ENCODE measurements at places on chromosomes 5 and 9. TPM values are rescaled to one million over a fixed set of nuclear protein-coding genes. Genes with fewer than 3 reads are reported as not detected.

GRCh38 chr5:81708889-81709288 lies 42.0 kb downstream of the SSBP2 start:
- DNase-seq, result no peak

DNA sequence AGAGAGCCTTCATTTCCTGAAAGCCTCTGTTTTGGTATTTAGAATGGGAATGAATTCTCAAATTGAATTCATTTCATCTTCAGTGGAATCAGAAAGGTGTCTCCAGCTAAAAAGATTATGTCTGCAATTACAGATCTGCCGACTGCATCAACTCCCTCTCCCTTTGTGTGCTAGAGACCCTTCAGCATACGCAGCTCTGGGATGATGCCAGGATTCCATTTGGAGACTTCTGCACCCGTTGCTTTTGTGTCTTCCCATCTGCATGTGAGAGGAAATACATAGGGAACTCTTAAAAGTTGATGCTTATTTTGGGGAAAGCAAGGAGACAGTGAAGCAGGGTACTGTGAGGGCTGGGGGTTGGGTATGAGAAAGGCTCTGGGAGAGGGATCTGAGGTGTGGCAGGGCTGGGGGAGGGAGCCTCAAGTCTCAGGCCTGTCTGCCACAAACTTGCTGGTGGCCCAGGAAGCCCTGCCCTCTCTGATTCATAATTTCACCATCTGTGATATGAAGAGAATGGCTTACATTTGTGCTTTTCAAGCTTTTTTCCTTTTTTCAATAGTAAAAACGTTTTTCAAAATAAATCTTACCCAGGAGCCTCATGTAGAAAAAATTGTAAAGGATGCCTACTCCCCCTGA lies 89.7 kb upstream of the SAP30L start:
- no peak for DNase-seq

DNA sequence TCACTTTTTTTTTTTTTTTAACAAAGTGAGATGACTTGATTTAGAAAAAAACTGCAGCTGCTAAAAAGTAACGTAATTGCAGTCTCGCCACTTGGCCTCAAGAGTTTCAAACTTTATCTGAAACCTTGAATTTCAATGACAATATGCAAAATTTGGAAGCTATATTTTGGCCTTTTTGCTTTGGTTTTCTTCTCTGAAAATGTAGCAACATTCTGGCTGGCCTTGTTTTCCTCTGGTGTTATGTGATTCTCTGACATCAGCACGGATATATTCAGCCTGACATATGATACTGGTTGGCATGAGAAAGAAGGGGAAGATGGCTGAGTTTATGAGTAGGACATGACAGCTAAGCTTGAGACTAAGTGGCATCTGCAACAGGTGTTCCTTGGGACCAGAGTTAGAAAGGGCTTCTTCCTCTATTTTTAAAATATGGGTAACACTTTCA lies 136.5 kb downstream of the MEF2C start:
- no peak for DNase-seq

- DNase-seq, result no peak
Observed at GRCh38 chr9:14533867-14534640, 159.2 kb downstream of the ZDHHC21 start.

- DNase-seq, result no peak
Observed at GRCh38 chr9:31490551-31491106, 893.8 kb upstream of the ACO1 start.

GRCh38 chr5:91000743-91001142 lies 382.4 kb downstream of the ARRDC3 start:
- DNase-seq, result no peak

DNA sequence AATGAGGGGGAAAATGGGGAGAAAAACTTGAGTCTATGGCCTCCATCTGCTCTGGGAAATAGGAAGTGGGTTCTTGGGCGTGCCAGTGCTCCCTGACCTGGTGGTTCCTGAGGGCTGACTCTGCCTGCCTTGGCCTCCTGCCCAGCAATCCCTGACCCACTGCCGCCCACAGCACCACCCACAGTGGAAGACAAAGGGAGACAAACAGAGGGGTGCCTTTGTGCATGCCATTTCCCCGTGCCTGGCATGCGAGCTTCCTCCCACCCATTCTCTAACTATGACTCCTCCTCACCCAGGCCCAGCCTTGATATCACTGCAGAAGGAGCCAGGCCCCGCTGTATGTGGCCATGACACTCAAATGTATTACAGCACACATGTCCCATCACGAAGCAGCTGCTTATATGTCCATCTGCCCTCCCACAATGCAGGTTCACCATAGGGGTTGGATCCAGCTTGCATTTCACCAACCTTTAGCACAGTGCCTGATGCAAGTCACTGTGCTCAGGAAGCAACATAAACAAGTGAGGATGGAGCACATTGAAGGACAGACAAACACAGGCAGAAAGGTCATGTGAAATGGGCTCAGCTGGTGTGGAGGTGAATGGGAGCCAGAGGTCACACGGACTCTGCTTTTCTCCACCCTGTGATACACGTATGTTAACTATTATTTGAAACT lies 84.4 kb downstream of the ADRB2 start:
- no peak for DNase-seq

GRCh38 chr5:27963050-27963783 lies 924.8 kb upstream of the CDH9 start:
- no peak for DNase-seq

GRCh38 chr5:149761461-149761860 lies 31.4 kb downstream of the PPARGC1B start:
- DNase-seq, result no peak

- no peak for DNase-seq
Observed at GRCh38 chr5:94670726-94671125, 52.3 kb downstream of the SLF1 start.

DNA sequence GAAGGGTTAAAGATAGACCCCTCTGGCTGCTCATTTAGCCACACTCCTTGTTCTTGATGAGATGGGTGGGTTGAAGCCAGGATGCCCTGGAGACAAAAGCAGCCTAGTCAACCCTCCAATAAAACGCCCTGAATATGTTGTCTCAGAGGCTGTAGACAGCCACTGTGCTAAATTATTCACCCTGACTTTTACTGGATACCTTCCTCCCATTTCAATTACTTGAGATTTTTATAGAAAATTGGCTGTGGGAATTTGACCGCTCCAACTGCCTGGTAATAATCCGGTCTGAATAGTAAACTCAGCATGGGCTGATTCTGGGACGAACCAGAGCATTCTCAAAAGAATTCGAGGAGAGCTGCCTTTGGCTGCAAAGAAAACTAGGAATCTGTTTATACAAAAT lies 104.2 kb downstream of the SNX18 start:
- DNase-seq, result no peak

PCDHGC5 gene
- 0.44 TPM for total RNA-seq

C9 gene
- not detected for total RNA-seq
